ENCODE measurements at places on chromosomes 2 and 18.

GRCh38 chr2:190655113-190655512, 6.2 kb downstream of the NAB1 start:
- DNase-seq, result no peak

- no peak for DNase-seq
These were observed 370 bp upstream of the ZNF804A start for GRCh38 chr2:184598002-184598315.

- no peak for DNase-seq
These were observed 124.8 kb downstream of the SCG2 start for GRCh38 chr2:223477318-223477717.

- DNase-seq, result no peak
These were observed 236.6 kb downstream of the KLHL29 start for GRCh38 chr2:23621616-23622015.

DNA sequence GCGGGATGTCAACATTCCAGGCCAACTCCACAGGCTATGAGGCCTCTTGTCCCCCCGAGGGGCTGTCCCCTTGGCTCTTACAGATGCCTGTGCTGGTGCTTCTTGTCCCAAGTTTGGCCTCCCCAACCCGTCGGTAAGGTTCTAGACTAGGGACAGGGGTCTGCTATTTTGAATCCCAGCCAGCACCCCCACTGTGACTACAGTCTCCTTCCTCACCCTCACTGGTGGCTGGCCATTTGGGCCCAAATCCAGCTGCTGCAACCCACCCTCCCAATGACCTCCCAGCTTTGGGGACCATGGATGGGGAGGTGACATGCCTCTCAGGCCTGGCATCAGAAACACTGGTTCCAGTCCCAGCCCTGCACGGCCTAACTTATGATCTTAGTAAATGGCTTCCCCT, 18.7 kb downstream of the CFAP65 start:
- DNase-seq, result no peak

DNA sequence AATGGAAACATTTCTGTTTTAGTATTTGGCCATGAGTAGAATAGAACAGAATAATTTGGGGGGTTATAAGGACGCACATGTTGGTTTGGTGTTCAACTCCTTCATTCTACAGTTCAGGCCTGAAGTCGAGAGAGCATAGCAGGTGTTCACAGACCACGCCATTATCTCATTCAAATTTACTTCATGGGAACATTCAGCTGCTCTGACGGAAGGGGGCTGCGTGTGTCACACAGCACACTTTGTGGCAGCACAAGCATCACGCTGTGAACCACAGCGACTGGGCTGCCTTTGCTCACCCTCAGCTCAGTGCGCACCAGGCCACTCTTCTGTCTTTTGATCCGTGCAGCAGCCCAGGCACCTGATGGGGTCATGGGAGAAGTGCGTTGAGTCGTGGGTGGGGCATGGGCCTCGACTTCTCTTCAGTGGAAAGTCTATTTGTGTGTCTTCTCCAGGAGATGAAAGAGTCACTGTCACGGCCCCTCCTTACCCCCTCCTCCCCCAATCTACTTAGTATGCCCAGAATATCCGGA, 348.6 kb upstream of the SALL3 start:
- no peak for DNase-seq

DNA sequence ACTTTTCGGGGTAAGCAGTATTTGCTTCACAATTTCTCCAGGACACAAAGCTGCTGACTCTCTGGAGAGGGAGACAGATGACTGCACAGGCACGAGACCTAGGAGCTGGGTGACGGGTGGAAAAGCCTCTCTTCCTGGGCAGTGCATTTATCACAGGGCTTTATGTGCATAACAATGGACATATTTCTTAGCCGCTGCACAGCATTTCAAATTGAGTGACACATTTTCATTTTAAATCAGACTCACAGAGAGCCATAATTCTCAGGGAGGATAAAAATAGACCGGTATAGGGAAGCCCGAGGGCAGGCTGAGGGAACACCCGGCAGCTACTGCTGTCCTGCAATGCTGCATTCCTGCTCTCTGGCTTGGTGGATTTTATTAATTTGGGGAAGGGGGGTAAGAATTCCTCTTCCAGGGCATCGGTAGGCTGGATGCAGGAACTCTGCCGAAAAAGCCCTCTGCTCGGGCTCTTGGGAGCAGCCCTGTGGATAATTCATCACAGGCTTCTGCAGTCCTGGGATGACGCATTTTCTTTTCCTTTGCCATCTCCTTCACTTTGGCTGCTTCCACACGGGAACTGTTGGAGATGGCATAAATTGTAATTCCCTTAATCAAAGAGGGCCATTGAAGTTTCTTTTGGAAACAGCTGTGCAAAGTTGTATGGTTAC, 108.1 kb upstream of the ACAA2 start:
- DNase-seq, result no peak

DNA sequence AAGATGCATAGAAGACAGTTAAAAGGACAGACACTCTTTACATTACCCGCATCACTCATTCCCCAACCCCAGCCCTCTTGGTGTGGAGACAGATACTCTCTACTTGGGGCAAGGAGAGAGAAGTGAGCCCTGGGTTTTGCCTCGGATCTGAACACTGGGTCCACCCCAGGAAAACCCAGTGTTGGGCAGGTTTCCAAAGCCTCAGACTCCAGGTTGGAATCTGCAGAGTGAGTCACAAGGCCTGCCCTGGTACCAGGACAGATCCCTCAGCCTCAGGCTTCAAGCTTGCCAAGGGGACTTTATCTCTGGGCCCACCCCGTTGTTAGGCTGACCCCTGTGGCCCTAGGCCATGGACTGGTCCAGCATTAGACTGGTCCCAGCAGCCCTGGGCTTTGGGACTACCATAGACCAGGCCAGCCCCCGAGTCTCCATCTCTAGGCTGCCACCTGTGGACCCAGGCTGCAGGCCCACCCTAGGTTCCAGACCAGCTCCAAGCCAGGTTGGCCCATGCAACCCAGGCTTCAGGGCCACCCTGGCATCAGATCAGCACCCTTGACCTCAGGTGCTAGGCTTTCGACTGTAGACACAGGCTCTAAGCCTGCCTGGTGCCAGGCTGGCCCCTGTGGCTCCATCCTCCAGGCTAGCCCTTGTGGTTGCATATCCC, 112.8 kb downstream of the GULP1 start:
- DNase-seq, result no peak

DNA sequence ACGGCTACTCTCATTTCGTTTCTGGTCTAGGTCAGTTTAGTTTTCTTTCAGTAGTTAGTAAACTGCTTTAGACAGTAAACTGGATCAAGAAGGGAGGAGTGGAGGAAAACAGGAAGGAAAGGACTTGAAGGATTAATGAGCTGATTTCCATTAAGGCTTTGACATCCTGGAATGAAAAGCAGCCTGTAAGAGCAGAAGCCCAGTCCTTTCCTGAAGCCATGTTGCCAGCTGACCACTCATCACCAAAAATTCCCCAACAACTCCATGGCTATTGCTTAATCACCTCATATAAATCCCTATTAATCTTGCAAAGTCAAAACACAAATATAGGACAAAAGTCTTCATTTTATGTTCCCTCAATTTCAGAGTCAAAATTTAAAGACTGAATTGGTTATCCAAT, 113.7 kb upstream of the ZFP36L2 start:
- no peak for DNase-seq

DNA sequence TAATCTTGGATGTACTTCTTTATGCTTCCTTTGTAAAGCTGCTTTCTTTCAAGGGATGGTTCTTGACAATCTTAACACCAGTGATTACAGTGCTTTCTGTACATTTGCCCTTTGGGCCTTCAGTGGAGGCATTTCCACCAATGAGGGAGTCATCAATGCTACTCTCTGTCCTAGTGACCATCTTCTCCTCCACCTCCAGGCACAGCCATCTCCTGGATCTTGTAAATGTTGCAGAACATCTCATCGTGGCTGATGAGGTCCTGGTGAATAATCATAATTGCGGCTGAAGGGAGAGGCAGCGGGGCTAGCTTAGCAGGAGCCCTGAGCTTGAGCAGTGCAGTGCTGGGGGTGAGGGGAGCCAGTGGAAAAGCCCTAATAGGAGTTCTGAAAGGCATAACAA, 32.5 kb downstream of the IDH1 start:
- DNase-seq, result no peak

GRCh38 chr2:12617366-12617765, 99.4 kb upstream of the TRIB2 start:
- no peak for DNase-seq

DNA sequence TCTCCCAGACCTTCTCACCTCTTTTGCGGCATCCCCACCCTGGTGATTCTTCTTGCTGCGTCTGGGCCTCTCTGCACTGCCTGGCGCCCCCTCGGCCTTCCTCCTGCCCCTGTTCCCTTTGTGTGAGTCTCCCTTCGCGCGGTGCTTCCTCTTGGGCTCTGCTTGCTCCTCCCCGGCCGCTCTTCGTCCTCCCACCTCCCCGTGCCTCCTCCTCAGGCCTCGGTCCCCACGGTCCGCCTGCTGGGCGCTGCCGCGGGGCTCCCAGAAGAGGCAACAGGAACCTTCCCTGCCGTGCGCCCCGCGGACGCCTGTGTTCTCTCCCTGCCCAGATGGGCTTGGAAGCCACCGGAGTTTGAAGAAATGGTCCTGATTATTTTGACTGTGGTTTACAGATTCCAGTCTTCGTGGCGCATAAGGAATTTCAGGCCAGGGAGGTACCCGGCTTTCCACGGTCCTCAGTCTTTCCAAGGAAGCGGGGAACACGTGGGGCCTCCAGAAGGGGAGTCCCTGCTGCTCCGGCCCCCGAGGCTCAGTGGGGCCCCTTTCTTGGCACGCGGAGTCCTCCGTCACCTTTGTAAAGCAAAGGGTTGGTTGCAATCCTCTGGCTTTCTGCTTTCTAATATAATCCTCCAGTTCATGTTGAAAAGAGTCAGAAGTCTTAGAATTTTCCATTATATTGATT, 13.1 kb downstream of the RNU2-63P start:
- DNase-seq, result no peak

GRCh38 chr2:238127165-238128060, 11.1 kb upstream of the KLHL30 start:
- DNase-seq, result no peak

- DNase-seq, result no peak
These were observed 11.4 kb downstream of the FOSL2 start for GRCh38 chr2:28404086-28404485.

- no peak for DNase-seq
These were observed 5.1 kb upstream of the HNMT start for GRCh38 chr2:137959166-137959565.

DNA sequence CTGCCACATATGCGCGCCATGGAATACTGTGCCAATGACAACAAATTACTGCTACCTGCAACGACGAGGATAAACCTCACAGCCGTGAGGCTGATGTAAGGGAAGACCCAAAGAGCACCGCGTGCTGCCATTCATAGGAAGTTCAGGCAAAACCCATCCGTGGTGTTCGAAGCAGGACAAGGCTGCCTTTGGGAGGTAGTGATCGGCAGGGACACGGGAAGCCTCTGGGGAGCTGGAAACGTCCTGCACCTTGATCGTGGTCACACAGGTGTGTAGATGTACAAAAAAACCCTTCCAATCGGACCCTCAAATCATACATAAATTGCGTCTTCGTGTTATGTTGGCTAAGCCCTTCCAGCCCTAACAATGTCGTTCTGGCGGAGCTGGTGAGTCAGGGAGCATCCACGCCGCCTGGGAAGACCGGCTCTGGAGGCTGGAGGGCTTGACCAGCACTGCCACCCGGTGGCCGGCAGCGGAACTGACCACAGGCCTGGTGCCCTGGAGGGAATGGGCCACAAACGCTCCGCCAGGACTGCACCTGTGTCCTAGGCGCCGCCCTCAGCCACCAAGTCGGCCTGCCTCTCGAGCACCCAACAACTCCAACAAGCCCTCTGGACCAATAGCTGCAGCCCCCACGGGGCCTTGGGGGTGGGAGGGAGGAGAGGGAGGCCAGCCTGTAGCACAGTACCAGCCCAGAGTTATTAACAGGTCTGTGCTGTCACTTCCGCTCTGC, 4.1 kb upstream of the NEURL3 start:
- peak; percentile 67 for DNase-seq

- no peak for DNase-seq
These were observed 787 bp downstream of the ERBB4 start for GRCh38 chr2:212537726-212538304.

DNA sequence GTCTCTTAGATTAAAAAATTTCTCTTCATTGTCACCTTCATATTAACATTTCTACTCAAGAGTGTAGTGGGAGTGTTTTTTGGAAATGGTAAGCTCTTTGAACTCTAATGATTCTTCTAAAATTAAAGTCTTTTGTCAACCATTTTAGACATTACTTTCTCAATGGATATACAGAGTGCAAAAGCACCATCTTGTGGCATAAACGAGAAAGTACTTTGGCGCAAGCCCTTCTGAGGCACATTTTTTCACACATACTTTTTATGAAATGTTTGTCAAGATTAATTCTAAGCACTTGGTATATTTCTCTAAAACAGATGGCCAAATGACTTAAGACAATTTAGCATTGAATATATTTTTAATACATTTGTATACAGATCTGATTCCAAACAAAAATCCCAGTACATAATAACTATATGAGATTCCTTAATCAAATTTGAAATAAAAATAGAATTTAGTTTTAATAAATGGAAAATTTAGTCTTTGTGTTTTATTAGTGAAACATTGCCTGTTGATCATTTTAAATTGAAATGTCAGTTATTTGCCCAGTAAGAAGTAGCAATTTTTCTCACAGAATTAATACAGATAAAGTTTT, 63.3 kb upstream of the GALNT5 start:
- DNase-seq, result no peak

DNA sequence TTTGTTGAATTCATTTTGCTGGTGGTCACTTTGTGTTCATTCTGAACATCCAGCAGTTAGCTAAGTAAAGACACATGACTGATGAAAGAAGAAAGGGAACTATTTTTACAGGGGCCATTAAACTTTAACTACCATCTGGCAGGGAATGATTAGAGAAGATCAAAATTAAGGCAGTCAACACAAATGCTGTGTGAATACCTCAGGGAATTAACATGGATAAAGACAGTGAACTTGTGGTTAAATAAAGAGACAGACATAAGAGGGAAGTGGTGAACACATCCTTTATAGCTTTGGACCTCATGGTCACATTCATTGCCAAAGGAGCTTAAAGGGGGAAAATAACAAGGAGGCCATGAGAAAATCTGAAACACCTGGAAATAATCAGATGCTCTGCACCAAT, 52.6 kb upstream of the ATP5MC3 start:
- DNase-seq, result no peak

DNA sequence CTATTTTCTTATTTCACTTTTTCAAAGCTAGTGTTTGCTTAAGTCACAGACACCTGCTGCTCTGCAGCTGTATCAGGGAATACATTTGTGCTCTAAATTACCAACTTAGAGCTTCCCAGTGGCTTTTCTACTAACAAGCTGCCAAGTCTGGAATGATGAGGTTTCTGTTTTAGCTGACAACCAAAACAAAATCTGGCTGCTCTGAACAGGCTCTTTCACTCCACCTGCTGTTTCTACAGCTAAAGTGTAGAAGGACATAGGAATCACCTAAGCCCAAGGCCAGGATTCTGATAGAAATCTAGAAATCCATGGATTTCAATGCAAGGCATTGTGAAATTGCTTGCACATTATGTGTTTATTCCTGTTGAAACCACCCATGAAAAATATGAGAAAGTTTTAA, 201.2 kb downstream of the SUCLG1 start:
- no peak for DNase-seq

GRCh38 chr2:86047575-86048382, 57.9 kb downstream of the POLR1A start:
- no peak for DNase-seq

GRCh38 chr2:181128199-181128598, 147.8 kb downstream of the UBE2E3 start:
- no peak for DNase-seq
